ENCODE measurements at places on chromosomes 4 and X.

DNA sequence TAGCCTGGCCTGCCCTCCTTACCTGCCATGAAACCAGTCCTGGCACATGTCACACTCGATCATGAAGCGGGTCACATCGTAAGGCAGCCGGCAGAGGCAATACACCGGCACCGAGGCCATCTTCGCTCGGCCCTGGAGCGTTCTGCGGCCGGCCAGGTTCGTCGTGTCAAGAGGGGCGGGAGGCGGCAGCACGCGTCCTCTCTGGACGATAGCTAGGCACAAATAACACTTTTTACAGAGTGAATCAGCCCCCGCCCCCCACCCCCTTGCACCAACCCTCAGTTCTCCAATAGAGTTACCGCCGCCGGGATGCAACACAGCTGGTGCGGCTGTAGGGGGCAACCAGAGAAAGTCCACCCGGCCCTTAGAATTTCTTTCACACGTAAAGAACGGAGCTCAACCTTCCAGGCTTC is 1.7 kb downstream of the PHF8 start:
- DNase-seq = peak; percentile 9

DNA sequence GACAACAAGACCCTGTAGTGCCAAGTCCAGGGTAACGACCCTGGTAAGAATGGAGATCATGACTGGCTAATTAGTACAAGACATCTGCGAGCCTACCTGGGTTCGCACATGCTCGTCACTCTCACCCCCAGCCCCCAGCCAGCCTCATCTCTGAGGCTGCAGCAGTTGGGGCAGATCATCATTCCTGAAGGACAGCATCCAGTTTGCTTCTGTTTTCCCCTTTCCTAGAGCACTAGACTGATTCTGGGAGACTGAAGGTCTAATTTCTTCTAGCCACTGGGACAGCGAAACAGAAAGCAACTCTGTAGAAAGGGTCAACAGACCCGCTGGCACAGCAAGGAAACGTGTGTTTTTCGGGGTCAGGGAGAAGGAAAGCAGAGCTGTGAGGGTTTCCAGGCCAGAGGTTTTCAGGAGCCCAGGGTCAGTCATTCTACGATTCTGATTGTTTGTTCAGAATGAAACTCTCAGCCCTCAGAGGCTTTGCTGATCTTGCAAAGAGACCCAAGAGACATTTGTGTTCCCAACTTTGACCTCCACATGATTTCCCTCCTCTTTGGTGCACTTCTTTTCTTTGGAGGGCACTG is 343.1 kb upstream of the NOCT start:
- no peak for DNase-seq

- DNase-seq = no peak
These were observed 393.1 kb upstream of the ZFP42 start for GRCh38 chr4:187602339-187603092.

DNA sequence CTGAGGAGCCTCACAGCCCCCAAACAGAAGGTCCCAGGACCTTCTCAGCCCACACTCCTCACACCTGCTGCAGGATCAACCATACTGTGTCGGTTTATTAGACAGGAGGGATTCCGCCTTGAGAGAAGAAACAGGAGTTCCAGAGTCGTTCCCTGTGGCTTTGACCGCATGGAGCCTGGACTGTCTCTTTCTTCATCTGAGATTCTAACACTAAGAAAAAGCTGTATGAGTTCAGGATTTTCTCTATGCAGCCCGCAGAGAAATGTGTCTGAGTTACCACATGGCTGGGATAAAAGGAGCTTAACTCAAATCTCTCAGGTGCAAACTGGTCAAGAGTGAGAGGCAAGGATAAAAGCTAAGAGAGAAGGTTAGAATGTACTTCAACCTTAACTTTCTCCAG is 126.7 kb downstream of the AFAP1 start:
- DNase-seq = no peak

DNA sequence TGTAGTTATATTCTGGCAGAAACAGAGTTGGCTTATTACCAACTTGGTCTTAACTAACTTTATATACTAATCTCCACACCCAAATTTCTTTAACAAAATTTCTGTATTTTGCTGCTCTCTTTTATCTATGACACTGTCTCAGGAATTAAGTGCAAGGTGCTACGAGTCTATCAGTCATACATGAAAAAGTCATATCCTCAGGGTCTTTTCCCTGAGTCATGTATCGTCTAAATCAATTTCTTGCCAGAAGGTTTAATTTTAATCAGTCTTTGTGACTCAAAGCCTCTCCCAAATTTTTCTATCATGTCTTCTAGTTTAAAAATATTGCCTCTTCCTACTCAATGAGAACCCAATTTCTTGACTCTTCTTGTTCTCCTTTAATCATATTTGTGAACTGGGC is 1803.6 kb upstream of the PCDH7 start:
- no peak for DNase-seq
